ENCODE measurements at places on chromosomes 6 and 20.

DNA sequence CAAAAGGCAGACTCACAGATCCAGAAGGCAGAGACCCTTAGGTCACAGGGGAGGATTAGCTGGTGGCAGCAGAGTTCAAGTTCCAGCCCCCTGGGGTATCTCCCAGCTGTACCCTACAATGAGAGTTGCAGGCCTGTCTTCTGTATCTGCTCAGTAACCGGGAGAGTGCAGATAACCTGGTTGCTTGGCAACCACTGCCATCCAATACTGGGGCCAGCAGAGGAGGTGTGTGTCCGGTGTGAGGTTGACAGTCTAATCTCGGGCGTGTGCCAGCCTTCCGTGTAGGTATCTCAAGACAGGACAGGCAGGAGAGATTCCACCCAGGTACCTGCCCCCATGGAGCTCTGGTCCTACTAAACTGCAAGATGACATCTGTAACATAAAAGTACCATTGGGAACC is 56.6 kb upstream of the TBC1D7 start:
- DNase-seq, result no peak

- DNase-seq, result no peak
Measured at GRCh38 chr6:1715336-1715735, 105.6 kb downstream of the FOXC1 start.

DNA sequence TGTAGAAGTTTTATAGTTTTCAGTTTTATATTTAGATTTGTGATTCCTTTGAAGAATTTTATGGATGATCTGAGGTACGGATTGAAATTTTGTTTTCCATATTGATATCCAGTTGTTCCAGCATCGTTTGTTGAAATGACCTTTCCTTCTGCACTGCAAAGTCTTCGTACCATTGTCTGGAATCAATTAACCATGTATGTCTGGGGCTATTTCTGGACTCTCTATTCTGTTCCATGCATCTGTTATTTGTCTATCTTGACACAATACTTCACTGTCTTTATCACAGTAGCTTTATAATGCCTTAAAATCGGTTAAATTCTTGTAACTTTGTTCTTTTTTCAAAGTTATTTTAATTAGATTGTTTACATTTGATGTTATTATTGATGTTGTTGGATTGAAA is 154.9 kb downstream of the FARS2 start:
- DNase-seq, result no peak

GRCh38 chr20:10090588-10091166 is 55.9 kb downstream of the ANKEF1 start:
- DNase-seq, result no peak

DNA sequence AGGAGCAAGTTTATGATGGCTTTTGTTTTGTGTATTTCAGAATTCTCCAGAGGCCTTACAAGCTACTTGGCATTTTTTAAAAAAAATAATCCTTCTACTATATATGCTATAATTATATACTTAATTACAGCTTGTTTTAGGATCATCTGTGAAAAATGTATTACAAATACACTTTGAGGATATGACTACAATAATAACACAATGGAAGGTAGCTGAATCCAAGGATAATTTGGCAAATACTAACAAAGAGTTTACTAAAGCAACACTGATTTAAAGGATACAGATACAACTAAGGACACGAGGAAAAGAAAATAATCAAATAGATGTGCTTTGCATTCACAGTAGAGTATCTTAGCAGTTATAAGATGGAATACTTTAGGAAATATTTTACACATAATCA is 381.9 kb upstream of the CITED2 start:
- DNase-seq, result no peak

- DNase-seq, result no peak
Measured at GRCh38 chr6:114195027-114195365, 147.8 kb downstream of the HS3ST5 start.

DNA sequence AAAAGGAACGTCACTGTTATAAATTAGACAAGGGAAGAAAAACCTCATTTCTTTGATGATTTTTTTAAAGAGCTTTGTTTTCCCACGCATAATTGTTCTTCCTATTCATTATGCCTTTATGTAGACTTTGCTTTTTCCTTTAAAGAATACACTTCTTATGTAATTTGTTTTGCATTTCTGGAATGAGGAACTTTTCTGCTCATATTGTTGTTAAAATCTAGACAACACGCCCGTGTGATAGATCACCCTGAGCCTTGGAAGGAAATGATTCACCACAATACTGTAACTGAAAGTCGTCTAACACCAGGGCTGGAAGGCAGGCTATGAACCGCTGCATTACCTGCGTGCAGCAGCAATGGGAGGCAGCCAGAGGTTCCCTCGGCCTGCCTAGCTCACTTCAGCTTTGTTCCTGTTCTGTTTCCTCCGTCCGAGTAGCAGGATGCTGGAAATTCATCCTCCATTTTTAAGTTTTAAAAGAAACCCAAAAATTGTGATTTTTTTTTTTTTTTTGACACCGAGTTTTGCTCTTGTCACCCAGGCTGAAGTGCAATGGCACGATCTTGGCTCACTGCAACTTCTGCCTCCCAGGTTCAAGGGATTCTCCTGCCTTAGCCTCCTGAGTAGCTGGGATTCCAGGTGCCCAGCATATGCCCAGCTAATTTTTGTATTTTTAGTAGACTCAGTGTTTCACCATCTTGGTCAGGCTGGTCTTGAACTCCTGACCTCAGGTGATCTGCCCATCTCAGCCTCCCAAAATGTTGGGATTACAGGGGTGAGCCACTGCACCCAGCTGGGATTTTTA is 49.6 kb upstream of the ZNF217 start:
- DNase-seq, result peak; percentile 54

DNA sequence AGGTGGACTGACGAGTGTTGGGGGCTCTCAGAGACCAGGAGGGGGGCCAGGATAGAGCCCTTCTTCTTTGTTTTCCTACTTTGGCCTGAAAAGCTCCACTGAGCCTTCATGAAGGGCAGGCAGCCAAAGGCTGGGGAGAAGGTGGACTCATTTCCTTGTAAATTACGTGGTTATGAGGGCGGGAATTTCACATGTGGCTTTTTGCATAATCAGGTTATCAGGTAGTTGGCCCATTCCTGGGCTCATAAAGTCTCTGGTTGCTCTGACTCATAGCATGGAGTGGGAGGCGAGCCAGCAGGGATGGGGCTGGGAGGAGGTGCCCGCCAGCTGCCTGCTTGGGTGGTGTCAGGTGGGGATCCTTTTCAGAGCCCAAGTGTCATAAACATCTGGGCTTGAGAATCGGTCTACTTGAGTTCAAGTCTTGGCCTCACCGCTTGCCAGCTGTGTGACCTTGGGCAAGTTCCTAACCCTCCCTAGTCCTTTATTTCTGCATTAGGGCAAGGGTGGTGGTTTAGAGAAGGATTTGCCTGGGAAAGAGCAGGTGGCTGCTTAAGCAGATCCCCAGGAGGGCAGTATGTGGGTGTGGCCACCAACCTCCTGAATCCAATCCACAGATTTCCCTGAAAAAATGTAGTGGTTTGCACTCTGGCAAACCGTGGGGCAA is 26.5 kb upstream of the RNF24 start:
- no peak for DNase-seq

- DNase-seq, result no peak
Measured at GRCh38 chr6:157283330-157283898, 39.9 kb downstream of the TMEM242 start.

- DNase-seq, result no peak
Measured at GRCh38 chr6:17871189-17871519, 116.3 kb downstream of the KIF13A start.

GRCh38 chr6:96653181-96653580 is 90.3 kb downstream of the FHL5 start:
- no peak for DNase-seq

Data from activated effector memory CD4-positive, alpha-beta T cell treated with Interleukin-2 at 50 U/mL for 16 hours (primary cell).